ENCODE measurements at places on chromosomes 4 and X. TPM values are rescaled to one million over a fixed set of nuclear protein-coding genes. Genes with fewer than 3 reads are reported as not detected.

The AVPR2 gene
- not detected for total RNA-seq

The PRR32 gene
- not detected for total RNA-seq

The KLHL5 gene
- total RNA-seq: 39.7 TPM

The FAM47C gene
- total RNA-seq: not detected

The TCEAL5 gene
- not detected for total RNA-seq

The LIAS gene
- total RNA-seq: 14.3 TPM

The KCND1 gene
- 4.0 TPM for total RNA-seq

Data from T-helper 2 cell treated with Interferon-gamma antibody and Interleukin-4, amounts not matched to agents 100 ng/mL and 5 ng/mL, for 36 hours (primary cell).